ENCODE measurements at places on chromosomes 4 and X. TPM values are rescaled to one million over a fixed set of nuclear protein-coding genes. Genes with fewer than 3 reads are reported as not detected.

The XKRX gene
- 2.3 TPM for total RNA-seq

The EOLA2 gene
- 19.8 TPM for total RNA-seq

The SPANXC gene
- not detected for total RNA-seq

The SCRG1 gene
- total RNA-seq, result not detected

The CXorf49 gene
- not detected for total RNA-seq

The PAGE3 gene
- total RNA-seq, result not detected

The TBX22 gene
- total RNA-seq, result not detected
